ENCODE measurements at places on chromosomes 12 and 14.

DNA sequence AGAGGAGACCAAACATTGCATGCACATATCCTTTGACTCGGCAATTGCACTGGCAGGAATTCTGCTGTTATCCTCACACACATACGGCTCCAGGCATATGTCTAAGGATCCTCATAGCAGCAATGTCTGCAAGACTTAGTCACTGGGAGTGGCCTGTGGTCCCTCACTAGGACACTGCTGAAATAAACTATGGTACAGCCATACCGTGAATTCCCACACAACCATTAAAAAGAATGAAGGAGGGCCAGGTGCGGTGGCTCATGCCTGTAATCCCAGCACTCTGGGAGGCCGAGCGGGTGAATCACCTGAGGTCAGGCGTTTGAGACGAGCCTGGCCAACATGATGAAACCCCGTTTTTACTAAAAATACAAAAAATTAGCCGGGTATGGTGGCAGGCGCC, 105.1 kb downstream of the ZFP36L1 start:
- DNase-seq, result no peak

GRCh38 chr12:121740847-121741246, 28.3 kb downstream of the TMEM120B start:
- no peak for DNase-seq

DNA sequence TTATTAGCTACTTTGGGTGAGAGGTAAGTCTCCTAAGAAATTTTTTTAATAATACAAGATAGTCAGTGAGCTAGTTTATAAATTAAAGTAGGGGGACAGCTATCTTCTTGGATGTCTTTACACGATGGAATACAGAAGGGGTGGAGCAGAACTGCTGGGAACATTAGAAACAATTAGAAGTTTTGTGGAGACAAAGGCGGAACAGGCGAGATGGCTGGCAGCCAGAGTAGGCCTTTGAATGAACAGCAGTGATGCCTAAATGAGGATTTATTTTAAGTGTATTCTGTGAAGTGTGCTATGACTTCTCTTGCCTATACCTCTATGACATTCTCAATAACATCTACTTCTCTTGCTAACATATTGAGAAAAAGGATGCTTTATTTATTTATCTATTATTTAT, 1345.3 kb upstream of the SEL1L start:
- DNase-seq, result no peak

GRCh38 chr12:117641885-117642284, 280.5 kb upstream of the NOS1 start:
- DNase-seq, result no peak
